GF-D8 (cell line): ENCODE measurements at places on chromosomes 3 and 15.

DNA sequence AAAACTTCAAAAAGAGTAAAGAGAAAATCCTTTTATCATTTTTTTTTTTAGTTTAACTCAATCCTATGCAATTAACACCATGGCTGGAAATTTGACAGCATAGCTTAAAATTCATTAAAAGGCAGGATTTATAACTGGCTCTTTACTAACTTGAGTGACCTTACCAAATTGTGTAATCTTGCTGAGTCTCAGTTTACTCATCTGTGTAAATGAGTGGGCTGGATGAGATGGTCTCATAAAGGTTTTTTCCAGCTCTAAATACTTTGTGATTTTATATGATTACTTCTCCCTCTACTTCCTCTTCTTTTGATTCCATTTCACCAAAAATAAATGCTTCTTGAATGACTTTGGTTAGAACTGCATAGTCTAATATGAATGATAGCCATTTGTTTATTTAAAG, 234.9 kb upstream of the SATB1 start:
- DNase-seq, result no peak

- DNase-seq, result no peak
Measured at GRCh38 chr15:38325648-38325990, 73.0 kb downstream of the SPRED1 start.

GRCh38 chr15:61571026-61571425, 341.9 kb upstream of the RORA start:
- DNase-seq, result no peak

- DNase-seq, result no peak
Measured at GRCh38 chr3:127682561-127682960, 9.8 kb downstream of the ABTB1 start.

- no peak for DNase-seq
Measured at GRCh38 chr3:59876533-59877062, 826.8 kb upstream of the CFAP20DC start.
